RWPE1 (cell line): ENCODE measurements at places on chromosomes 6 and 20.

DNA sequence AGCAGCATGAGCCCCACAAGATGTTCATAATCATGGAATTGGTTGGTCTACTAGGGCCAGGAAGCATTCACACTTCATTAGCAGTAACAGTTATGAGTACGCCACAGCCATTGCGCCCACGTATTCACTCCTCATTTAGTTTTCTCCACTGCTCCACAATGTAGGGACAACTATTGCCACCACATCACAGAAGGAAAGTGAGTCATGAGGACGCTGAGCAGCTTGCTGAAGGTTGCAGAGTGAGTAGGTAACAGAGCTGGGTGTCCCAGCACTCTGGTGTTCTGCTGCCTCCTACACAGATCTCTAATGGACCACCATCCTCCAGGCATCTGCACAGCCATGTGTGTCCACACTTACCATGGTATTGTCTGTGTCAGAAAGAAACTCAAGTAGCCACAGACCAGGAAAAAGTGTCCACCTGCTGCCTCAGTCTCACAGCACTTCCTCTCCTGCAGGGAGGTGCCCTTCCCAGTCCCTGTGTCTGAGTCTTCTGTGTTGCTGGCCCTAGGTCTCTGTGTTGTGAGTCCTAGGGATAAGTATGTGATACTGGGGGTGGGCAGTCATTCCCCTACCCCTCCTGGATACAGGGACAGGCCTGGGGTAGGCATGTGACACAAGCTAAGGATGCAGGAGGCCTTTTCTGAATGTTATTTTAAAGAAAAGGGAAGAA lies 103.9 kb downstream of the TTLL2 start:
- DNase-seq: no peak

- DNase-seq: no peak
Observed at GRCh38 chr6:152815230-152815872, 64.8 kb downstream of the VIP start.

GRCh38 chr6:148887181-148887580 lies 140.4 kb downstream of the UST start:
- DNase-seq: no peak

DNA sequence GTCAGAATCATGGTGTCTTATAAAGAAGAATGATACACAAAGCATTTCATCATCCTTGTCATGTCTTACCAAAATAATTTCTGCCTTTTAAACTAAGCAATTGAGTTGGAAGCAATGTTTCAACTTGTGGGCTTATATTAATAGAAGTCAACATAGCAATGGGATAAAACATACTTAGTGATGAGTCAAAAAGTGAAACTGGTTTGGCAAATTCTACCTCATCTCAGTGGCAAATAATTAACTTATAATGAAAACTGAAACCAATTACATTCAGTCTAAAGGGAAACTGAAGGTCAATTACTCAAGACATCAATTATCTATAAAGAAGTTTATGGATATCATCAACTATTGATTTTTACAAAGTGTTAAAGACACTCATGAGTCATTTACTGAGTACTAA lies 463.8 kb downstream of the BMP2 start:
- DNase-seq: no peak

DNA sequence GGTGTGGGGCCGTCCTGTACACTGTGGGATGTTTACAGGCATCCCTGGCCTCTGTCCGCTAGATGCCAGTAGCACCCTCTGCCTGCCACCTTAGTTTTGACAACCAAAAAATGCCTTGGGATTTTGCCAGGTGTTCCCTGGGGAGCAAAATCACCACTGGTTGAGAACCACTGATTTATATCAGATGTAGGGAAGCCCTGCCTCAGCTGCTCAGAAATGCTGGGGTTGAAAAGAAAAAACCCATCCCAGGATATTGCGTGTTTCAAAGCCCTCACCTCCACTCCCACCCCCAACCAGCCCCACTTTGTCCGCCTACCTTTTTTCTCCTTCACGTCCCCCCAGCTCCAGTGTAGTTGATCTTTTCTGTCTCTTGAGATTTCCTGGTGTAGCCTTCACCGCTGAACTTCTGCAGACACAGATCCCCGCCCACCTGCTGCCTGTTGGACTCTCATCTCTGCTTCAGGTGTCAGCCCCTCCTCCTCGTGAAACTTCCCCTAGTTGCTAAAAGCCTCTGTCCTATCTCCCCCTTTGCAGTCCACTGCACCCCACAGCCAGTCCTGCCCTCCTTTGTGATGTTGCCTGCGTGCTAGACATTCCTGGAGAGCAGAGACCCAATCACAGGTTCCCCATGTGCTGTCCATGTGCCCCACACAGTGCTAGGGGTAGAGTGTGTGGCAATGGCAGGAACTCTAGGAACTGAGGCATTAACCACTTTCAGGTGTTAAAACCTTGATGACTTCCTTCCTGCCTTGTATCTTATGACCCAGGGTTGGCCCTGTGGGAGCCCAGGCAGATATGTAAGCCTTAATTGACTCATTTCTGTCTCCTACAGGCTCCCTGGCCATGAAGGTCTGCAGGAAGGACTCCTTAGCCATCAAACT lies 98.9 kb downstream of the TBC1D7 start:
- peak; percentile 35 for DNase-seq

GRCh38 chr6:116370760-116371119 lies at the start of gene DSE:
Gene DSE, plus strand, starts transcription at chr6:116370947. Its CDS starts 28,304 bp downstream, at chr6:116399251.
- peak; percentile 76 for DNase-seq

DNA sequence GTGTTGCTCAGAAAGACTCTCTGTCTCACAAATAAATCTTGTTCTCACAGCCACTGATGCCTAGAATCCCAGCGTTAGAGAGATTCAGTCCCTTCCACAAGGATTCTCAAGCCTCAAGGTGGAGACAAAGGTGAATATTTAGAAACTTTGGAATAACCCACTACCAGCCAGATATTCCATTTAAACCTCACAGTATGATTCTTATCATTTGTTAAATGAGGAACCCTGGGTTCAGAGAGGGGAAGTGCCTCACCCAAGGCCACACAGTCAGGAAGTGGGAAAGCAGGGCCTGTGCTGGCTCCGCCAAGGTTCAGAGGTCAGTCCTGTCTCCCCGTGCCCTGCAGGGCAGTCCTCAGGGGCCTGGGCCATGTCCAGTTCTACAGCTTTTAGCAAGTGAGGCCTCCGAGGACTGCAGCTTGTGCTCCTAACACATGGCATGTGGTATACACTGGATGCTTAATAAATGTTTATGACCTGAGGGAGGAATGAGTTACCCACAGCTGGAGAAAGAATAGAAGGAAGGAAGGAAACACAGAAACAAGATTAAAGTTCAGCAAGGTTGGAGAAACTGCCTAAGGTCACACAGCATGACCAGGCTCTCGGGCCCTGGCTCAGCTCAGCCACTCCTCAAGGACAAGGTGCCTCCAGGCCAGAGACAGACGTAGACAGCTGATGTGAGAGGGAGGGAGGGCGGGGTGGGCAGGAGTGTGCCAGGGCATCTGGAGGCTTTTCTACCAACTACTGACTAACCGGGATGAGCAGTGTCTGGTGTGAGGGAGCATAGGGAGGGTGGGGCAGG lies 3.9 kb upstream of the TGM2 start:
- peak; percentile 54 for DNase-seq

DNA sequence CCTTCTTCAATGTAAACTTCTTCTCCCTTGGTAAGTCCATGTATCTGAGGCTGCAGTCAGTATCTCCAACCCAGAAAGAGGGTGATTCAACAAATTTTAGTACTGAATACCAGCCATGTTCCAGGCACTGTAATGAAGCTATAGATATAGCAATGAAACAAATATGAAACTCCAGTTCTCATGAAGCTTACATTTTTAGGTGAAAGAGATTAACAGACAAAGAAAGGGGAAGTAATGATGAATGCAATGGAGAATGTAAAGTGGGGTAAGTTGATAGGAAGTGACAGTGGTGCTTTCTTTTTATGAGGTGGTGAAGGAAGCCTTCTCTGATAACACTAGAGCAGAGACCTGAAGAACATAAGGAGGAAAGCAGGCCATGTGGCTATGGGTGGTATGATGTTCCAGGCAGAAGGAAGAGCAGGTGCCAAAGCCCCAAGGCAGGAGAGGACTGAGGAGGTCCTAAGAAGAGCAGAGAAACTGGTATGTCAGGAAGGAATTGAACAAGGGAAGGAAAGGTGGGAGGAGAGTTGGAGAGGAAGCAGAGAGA lies 143.6 kb downstream of the TFAP2B start:
- DNase-seq: no peak

- peak; percentile 78 for DNase-seq
Observed at GRCh38 chr20:62238569-62239277, 402 bp downstream of the OSBPL2 start.

DNA sequence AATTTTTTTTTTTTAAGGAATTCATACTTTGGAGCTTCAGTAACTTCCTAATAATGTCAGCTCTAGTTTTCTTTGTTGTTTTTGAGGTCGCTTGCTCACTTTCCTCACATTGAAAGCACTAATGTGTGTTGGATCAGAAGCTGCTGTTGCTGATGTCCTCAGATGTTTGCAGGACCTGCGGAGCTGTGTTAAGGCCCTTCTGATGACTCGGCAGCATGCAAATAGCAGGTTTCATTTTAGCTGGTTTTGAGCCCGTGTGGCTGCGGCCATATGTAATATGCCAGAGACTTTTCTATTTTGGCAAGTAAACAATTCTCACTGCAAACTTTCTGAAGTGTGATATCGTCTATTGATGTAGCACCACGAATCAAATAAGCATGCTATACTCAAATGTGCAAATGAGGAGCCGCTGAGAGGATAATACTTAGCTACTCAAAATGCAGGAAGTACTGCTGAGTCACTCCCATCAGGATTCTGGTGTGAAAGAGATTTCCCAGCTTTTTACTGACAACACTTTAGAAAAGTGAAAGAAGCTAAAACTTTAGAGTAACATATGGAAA lies 187.8 kb downstream of the SASH1 start:
- peak; percentile 15 for DNase-seq

DNA sequence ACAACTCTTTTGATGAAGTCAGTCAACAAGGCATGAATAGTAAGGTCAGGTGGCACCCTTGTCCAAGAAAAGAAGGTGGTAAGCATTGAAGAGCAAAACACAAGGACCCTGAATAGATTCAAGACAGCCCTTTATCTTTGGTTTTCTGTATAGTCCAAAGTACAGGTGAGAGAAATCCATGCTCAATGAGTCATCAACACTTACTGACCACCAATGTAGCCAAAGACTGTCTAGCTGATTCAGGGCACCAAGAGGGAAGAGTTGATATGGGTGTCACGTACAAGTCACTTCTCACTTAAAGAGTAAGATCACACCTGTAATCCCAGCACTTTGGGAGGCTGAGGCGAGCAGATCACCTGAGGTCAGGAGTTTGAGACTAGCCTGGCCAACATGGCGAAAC lies 528.3 kb downstream of the CD83 start:
- no peak for DNase-seq

GRCh38 chr20:50278684-50279531 lies 88.3 kb downstream of the CEBPB start:
- DNase-seq: peak; percentile 61

DNA sequence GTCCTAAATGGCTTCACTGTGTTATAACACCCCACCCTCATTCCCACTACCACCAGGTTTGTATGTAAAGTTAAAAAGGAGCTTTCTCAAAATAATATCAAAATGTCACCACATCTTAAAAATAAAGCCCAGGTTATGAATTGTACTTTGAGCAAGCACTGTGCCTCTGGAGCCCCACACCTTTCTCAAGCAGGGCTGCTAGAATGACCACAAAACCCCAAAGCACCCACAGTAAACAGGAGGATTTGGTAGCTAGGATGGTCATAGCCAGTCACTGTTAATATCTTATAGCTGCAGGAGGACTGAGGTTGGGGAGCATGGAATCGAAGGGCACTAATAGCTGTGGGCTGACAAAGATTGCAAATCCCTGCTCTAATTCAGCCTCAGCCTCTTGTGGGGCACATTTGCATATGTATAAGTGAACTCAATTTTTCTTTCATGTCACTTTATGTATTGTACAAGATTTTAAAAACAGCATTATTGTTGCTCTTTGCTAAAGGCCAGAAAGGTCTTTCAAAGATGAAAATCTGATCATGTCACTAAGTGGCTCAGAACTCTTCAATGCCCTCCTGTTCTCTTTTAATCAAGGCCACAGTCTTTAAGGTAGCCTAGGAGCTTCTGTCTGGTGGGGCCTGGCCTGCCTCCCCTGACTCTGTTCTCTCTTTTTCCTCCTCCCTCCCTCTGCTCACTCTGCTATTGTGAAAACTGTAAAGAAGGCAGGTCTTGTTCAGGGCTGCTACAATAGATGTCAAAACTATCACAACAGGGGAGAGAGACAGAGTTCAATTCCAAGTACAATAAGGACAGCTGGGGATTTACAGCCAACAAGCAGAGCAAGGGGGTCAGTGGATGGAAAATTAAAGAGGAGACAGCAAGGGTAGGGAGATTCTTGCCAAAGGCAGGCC lies 101.6 kb downstream of the TMEM200A start:
- no peak for DNase-seq

GRCh38 chr20:25310268-25310920 lies 62.5 kb downstream of the PYGB start:
- DNase-seq: peak; percentile 88

GRCh38 chr20:62907384-62908317 lies 18.7 kb downstream of the DIDO1 start:
- no peak for DNase-seq

DNA sequence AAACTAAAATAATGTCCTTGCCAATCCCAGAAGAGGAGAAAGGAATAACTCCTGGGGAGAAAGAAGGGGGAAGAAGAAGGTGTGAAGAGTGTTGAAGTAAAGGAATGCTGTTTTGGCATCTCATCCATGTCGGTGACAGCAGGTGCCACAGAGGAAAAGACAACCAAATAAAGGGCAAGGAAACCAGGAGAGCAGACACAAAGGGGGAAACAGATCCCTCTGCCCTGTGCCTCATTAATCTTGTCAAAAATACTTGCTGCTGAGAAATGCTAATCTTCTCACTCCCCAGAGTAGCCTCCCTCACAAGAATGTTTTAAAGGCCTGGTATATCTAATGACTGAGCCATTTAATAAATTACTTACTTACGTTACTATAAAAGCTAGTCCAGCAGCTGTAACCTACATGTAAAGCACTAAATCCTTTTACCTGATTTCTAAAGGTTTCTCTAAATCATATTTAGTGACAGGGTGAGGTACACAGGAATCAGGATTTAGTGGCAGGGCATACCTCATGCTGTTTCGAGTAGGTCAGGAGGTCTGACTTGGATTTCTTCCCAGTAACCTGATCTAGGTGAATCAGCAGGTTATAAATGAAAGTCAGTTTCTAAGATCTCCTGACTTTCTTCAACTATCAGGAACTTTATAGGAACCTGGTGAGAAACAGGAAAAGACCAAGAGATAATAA lies 377.1 kb downstream of the CENPW start:
- peak; percentile 36 for DNase-seq

GRCh38 chr20:56808732-56809131 lies 179.6 kb downstream of the TFAP2C start:
- DNase-seq: peak; percentile 93

DNA sequence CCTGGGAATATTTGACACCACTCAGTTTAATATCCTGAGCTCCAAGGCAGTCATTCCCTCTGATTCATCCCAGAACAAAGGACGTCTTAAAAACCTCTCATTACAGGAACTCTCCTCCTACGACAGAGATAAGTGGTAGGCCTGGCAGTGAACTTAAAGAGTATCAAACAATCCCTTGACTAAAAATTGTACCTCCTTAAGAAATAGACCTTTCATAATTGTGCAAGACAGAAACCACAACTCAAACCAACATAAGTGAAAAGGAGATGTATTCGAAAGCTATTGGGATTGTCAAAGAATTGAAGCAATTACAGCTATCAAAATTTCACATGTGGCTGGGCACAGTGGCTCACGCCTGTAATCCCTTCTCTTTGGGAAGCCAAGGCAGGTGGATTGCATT lies 19.1 kb upstream of the BNIP5 start:
- no peak for DNase-seq

- no peak for DNase-seq
Observed at GRCh38 chr6:155638200-155638599, 182.6 kb upstream of the NOX3 start.
